ENCODE measurements at places on chromosomes 1 and 21.

DNA sequence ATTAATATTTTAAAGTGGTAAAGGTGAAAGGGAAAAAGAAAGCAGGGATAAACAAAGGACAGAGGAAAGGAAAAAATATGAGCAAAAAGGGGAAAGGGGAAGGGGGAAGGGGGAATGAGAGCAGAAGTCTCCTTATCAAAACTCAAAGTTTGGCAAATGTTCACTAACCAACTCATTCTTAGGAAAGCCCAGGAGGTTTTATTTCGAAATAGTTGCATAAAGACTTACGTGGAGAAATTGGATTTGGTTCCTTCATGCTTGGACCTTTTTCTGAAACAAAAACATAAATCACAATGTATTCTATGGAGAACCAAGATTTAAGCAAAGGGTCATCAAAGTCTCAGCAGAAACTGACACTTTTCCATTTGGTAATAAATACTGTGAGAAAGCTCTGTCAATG, 188.1 kb downstream of the TGFBR3 start:
- no peak for DNase-seq

GRCh38 chr21:34201481-34201858, 128.1 kb downstream of the MRPS6 start:
- no peak for DNase-seq

DNA sequence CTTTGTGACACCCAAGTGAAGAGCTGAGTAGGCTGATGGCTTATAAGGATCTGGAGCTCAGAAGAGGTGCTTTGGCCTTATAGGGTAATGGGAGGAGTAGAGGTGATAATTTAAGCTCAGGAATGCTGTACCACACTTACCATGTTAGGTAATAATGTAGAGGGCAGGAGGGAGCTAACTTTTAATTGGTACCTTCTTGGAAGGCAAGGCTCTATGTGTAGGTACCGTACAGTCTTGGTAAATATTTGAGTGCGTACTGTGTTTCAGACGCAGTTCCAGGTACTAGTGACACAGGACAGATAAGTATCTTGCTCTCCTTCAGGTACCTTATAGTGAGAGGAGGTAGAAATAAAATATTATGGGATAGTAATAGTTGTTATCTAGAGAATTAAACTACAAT, 16.8 kb downstream of the CAMSAP2 start:
- DNase-seq = no peak

- DNase-seq = no peak
Observed at GRCh38 chr1:173917635-173918493, 737 bp upstream of the SERPINC1 start.

- DNase-seq = no peak
Observed at GRCh38 chr1:54989968-54990810, 8.5 kb upstream of the BSND start.

DNA sequence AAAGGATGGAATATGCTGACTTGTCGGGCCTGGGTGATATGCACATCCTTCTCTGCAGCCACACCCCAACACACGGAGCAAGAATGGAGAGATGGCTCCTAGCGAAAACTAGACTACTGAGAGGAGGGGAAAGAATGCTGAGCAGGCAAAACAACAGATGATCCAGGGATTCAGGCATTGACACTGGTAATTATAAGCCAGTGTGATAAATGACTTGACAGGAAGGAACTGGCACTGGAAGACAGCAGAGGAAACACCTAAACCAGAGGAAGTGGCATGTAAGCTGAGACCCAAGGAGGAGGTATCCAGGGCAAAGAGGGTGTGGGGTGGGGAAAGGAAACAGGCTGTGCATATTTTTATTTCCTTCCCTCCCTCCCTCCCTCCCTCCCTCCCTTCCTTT, 31.7 kb upstream of the KHDRBS1 start:
- no peak for DNase-seq

DNA sequence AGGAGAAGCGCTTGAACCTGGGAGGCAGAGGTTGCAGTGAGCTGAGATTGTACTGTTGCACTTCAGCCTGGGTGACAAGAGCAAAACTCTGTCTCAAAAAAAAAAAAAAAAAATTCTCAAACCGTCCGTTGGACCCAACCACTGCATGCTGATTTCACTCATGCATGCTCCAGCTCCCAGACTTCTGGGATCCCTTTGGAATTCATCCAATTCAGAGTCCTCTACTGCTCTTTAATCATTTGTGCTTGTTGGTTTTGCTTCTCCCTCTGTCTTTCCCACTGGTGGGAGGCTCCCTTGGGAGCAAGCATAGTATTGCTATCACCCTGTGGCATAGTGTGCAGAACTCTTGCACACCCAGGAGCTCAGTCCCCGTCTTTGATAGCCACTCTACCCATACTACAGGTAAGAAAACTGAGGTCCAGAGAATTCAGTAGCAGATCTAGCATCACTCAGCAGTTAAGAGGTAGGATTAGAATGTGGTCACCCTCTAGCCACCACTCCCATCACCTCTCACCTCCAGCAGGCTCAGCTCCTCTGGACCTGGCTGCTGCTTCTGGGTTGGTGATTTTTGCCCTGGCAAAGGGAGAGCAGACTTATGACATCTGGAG, 3.1 kb upstream of the LMNA start:
- DNase-seq = no peak

- no peak for DNase-seq
Observed at GRCh38 chr1:31381394-31382294, 8.8 kb upstream of the FABP3 start.

DNA sequence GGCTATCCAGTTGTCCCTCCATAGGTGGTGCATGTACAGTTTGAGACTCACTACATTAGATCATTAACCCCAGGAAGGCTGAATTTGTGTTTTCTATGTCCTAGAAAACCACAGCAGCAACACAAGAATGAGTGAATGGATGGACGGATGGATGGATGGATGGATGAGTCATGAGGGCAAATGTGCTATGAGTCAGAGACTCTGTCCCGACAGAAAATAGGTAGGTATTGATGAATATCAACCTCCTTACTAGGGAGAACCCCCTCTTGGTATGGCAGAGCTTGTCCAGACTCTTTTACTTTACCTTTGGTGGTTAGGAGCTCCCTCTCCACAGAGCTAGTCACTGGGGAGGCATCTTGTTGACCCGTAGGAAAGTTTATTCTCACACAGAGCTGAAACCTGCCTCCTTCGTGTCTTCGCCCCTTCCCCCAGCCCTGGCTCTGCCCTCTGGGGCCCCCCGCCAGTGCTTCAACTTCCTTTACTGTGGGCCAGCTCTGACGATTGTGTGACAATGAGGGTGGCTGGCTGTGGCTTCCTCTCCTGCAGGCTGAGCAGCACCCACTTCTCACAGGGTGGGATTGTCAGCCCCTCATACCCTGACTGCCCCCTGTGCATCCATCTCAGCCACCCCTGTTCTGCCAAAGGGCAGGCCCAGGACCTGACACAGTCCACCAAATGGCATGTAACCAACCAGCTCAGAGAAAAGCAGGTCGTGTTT, 145.2 kb downstream of the FOXD2 start:
- peak; percentile 31 for DNase-seq

- no peak for DNase-seq
Observed at GRCh38 chr1:86741947-86742572, 37.7 kb downstream of the SH3GLB1 start.

GRCh38 chr1:9315411-9316079, 22.9 kb downstream of the SPSB1 start:
- no peak for DNase-seq

DNA sequence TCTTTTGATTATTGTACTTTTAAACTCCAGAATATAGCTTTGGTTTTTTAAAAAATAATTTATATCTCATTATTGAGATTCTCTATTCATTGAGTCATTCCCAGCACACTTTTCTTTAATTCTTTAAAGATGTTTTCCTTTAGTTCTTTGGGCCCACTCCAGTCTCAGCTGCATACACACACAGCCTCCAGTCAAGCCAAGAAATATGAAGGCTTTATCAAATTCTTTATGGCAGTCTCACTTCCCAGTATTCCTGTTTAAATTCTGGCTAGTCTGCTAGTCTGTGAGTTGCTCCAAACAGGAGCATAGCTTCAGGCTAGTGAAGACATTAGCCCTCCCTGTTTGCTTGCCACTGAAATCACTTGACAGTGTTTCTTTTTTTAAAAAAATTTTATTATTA, 61.2 kb downstream of the CRP start:
- DNase-seq = no peak

DNA sequence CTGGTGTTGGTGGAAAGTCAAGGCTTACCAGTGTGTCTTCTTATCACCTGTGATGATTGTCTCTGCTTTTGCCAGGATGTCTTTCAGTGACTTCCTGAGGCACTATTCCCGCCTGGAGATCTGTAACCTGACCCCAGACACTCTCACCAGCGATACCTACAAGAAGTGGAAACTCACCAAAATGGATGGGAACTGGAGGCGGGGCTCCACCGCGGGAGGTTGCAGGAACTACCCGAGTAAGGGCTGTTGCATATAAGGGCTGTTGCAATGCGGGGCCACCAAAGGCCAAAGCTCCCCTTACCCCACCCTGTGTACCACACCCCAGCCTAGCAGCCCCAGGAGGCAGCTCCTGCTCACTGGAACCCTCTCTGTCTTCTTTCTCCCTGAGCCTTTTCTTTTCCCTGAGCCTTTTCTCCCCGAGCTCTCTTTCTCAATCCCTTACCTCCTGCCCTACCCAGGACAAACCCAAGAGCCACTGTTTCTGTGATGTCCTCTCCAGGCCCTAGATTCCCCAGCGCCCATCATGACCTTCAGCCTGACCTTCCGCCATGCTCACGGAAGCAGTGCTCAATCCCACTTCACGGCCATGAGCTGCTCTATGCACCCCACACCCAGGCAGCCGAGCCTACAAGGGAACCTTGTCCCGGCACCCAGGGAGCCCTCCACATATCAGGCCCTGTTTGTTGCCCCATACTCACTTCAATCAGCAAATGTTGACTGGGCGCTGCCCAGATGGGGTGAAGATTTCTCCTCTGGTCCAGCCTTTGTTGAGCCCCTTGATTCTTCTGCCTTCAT, 40.6 kb downstream of the CAPN2 start:
- DNase-seq = no peak

DNA sequence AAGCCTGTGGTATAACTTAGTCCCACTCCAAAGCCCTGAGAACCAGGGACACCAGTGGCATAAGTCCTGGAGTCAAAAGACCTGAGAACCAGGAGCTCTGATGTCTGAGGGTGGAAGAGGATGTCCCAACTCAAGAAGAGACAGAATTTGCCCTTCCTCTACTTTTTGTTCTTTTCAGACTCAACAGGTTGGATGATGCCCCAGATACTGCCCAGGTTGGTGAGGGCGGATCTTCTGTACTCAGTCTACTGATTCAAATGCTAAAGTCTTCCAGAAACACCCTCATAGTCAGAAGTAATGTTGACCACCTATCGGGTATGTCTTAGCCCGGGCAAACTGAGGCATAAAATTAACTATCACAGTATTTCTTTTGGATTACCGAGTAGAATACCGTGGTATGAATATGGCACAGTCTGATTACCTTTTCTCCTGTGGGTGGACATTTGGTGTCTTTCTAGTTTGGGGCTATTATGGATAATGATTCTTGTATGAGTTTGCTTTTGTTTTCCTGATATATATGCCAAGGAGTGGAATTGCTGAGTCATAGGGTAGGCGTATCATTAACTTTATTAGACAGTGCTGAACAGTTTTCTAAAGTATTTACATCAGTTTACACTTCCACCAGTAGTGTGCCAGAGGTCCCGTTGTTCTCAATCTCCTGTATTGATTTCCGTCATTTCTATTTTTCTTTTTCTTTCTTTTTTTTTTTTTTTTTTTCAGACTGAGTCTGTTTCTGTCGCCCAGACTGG, 3.2 kb upstream of the CHAF1B start:
- no peak for DNase-seq

All from suprapubic skin (tissue), 4 donors.